ENCODE measurements at places on chromosomes 6 and 20.

DNA sequence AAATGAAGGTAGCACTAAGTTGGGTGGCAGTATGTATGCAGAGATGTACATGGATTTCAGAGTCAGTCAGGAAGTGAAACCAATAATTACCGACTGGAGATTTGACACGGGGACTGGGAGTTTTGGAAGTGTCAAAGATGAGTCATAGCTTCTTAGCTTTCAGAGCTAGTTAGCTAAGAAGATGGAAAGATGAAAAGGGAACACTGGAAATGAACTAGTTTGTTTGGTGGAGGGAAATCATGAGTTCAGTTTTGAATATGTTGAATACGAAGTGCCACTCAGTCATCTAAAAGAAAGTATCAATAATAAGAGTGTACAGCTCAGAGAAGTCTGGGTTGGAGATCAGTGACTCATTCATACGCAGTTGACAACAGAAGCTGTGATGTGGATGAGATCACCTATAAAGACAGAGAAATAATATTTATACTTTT, 7.5 kb downstream of the ESF1 start:
- DNase-seq, result no peak

DNA sequence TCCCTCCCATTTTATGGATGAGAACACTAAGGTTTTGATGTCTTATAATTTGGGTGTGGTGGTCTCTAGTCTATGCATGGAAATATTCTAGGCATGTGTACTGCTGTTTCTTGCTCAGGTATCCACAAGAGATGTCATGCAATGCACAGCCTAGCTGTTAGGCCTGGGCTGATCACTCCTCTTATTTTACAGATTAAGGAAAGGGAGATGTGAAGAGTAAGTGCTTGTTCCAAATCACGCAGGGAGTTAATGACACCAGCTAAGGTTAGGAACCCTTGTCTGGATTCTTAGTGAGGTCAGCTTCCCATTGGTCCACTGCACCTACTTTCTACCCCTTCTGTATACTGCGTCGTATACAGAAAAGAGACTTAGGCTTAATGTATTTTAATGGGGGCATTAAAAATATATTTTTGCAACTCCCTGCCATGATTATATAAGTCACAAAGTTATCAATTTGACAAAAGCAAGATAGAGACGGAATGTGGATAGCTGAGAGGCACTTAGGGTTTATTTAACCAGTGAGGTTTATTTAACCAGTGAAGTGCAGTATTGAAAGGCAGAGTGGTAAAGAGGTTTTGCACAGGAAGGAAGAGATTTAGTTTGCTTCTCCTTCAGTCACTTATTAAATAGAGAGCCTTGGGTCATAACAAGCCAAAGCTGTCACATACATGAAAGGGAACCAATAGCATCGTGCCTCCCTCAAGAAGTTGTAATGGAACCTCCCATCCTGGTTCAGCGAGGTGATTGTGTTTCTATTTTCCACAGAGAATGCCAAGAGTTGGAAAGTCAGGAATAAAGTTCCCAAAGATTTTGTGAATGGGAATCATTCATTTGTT, 95.0 kb upstream of the FAM184A start:
- no peak for DNase-seq

DNA sequence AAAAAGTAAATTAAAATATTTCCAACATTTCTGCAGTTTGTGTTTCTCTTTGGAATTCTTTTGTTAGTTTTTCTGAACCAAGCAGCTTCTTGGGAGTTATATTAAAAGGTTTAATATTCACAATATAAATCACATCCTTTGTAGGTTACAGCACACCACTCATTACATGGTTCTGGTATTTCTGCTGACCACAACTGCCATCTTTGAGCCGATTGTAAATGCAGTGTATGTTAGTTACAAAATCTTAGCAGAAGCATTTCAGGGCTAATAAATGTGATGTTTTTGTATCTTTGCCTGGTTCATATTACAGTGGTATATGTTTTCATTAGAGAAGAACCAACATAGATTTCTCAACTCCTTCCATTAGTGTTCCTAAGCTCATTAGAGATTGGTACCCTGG, 19.1 kb upstream of the TSHZ2 start:
- no peak for DNase-seq

- DNase-seq, result no peak
These were observed 8.5 kb upstream of the SRC start for GRCh38 chr20:37337208-37337991.

GRCh38 chr6:36862848-36863382, 11.7 kb downstream of the PPIL1 start:
- no peak for DNase-seq

DNA sequence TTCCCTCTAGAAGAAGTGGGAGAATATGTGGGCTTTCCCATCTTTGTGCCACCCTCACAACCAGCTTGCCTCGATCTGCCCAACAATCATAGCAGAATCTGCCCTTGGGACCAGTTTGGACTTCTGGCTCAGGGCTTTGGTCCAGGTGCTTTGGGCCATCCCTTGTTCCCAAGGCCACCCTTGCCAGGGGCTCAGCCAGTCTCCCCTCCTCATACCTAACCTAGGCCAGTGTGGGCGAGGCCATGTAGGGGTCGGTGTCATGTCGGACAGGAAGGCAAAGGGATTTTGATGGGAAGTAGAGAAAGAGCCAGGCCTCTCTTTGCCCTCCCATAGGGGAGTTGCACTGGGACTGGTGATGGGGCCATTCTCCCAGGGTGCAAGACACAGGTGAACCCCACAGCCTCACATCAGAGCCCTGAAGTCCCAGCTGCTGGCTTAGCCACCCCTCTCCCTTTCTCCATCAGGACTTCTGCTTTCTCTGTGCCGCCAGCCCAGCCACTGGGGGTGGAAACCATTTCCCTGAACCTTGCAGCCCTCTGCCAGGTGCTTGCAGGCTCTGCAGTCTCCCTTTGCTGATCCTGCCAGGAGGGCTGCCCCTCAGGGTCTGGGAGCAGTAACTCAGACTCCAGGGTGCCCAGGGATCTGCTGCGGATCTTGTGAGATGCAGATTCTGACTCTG, 60.7 kb downstream of the SLC24A3 start:
- no peak for DNase-seq

DNA sequence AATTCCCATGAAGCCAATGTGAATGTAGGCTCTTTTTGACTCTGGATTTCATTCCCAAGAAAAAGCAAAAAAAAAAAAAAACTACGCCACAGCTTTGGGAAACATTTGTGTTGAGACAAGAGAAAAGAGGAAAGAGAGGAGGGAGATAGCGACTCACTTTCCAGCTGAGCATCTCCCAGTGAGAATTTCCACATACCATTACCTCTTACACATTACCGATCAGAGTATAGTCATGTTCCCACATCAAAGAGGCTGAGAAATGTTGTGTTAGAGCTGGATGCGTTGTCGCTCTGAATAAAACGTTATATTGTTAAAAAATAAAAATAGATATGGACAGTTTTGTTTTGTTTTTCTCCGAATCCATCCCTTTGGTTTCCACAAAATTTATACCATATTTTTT, 1019.3 kb upstream of the ADGRB3 start:
- no peak for DNase-seq

DNA sequence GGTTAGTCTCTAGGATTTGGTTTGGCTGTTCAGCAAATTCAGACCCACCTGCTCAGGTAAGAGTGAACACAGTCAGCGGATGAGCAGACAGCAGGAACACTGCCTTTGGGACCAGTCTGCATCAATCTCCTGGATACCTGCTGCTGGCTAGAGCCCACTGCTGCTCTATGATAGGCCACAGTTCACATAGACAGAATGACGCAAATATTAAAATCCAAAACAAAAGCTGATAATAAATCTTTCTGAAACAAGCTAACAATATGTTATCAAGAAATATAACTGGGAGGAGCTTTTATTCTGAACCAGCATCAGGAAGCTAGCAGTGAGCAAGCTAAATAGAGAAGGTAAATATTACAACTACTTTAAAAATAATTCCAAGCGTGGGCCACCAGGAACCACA, at the start of gene TAAR1:
TSS of gene TAAR1 (minus strand) at position 101 of the 400 bp plus-strand sequence. CDS start 13,179 bp downstream, outside the sequence.
- no peak for DNase-seq

- no peak for DNase-seq
These were observed 789.2 kb downstream of the KIF16B start for GRCh38 chr20:15784020-15784419.

- DNase-seq, result no peak
These were observed 14.5 kb downstream of the GMEB2 start for GRCh38 chr20:63612276-63612931.

DNA sequence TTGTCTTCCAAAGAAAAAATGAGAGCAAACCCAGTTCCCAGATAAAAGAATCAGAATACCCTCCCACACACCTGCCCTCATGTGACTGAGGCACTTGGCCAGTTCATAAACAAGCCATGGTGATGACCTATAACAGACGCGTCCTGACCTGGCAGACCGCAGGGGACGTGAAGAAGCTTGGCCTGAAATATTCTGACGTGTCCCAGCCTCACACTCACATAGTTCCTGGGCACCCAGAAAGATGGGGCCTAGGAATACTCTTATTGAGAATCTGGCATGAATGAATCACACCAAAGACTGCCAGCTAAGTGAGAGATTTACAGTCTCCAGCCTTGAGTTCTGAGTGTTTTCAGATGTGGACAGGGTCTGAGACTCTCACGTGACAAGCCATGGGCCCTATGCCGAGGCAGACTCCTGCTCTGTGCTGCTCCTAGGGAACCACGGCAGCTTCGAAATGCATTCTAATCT, 17.2 kb upstream of the MAP3K4 start:
- no peak for DNase-seq

GRCh38 chr6:28400122-28400451, 540 bp upstream of the ZSCAN12 start:
- no peak for DNase-seq

- no peak for DNase-seq
These were observed 236.2 kb upstream of the TAB2 start for GRCh38 chr6:149081281-149081680.

GRCh38 chr6:41386594-41386993, 51.2 kb downstream of the NCR2 start:
- no peak for DNase-seq

GRCh38 chr6:157162766-157163433, 160.4 kb downstream of the TMEM242 start:
- no peak for DNase-seq

DNA sequence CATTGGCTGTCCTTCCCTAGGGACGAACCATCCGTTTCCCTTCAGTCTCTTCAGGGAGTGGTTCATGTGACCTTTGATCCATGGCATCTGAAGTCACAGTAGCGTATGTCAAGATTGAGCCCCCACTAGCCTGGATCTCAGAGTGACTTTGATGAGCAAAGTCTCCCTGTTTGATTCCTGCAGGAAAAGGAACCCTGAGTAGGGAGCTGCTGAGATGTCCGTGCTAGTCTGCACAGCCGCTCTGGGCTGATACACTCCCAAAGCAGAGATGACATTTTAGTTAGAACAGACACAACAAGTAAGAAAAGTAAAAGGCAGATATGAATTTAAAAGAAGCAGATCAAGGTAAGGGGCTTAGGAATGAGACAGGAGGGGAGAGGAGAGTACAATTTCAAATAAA, 899.4 kb downstream of the C6orf118 start:
- DNase-seq, result no peak

- DNase-seq, result no peak
These were observed 41.5 kb downstream of the CTCFL start for GRCh38 chr20:57483287-57484050.

GRCh38 chr20:51277961-51278360, 255.1 kb upstream of the KCNG1 start:
- no peak for DNase-seq

GRCh38 chr6:118469468-118469867, 78.6 kb upstream of the PLN start:
- no peak for DNase-seq

Measured in SW 1271 (cell line).